ENCODE measurements at places on chromosomes 6 and 20. TPM values are rescaled to one million over a fixed set of nuclear protein-coding genes. Genes with fewer than 3 reads are reported as not detected.
A peak's percentile ranks its signal among the peaks of the same experiment; 100 is the strongest.

- no peaks in the 10 kb centered on the region for H3K4me1 ChIP-seq
- H3K36me3 ChIP-seq: no peaks in the 10 kb centered on the region
- no peaks in the 10 kb centered on the region for H3K27me3 ChIP-seq
- DNase-seq: no peak
- no peak overlapping the region for H3K4me3 ChIP-seq
- H3K27ac ChIP-seq: no peak overlapping the region
Measured at GRCh38 chr6:41748542-41748941, 1.3 kb upstream of the PGC start.

DNA sequence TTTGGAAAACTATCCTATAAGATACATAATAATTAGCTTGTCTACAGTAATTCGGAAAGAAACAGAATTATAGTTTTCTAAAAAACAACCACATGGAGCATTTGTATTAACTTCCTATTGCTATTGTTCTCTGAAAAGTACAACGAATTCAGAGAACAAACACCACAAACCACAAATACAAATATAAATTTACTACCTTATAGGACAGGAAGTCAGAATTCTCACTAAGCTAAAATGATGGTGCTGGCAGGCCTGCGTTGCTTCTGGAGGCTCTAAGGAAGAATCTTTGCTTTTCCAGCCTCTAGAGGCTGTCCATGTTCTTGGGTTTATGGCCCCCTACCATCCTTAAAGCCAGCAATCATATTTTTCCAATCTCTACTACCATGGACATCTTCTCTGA lies 173.6 kb upstream of the TCF21 start:
- DNase-seq: no peak
- H3K4me3 ChIP-seq: no peak overlapping the region
- H3K4me1 ChIP-seq: no peaks in the 10 kb centered on the region
- H3K36me3 ChIP-seq: no peaks in the 10 kb centered on the region

DNA sequence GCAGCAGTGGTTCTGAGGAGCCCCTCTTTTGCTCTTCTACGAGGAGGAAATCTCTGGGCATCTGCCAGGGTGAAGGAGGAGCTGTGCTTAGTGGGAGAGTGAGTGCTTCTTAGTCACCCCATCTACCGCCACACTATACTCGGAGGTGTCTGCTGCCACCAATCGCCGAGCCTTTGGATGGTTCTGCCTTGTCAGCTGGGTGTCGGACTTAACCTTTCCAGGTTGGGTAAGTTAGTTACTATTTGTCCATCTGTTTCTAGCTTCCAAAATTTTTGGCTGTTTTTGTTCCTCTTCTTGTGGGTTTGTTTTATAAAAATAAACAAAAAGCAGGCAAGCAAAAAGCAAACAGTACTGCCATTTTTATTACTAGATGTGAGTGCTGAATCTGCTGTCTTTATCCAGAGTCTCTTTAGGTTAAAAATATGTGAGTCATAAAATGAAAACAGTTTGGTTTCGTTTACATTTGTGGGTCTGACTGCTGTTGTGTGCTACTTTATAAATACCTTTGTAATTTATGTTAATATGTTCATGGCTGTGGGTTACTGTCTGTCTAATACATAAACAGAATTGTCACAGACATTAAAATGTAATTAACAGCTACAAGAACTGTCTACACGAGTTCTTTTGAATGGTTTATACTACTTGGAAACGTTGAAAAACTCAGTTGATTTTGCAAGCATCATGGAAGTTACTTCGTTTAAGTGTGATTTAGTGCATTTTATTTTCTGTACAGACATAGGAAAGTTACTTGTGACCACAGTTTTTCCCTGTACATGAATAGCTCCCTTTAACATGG lies 89.2 kb downstream of the ARID1B start:
- no peaks in the 10 kb centered on the region for H3K36me3 ChIP-seq
- H3K27me3 ChIP-seq: no peaks in the 10 kb centered on the region
- peaks cover 5% of the 10 kb centered on the region for H3K4me1 ChIP-seq
- peak overlapping the region; percentile 17 for H3K27ac ChIP-seq

DNA sequence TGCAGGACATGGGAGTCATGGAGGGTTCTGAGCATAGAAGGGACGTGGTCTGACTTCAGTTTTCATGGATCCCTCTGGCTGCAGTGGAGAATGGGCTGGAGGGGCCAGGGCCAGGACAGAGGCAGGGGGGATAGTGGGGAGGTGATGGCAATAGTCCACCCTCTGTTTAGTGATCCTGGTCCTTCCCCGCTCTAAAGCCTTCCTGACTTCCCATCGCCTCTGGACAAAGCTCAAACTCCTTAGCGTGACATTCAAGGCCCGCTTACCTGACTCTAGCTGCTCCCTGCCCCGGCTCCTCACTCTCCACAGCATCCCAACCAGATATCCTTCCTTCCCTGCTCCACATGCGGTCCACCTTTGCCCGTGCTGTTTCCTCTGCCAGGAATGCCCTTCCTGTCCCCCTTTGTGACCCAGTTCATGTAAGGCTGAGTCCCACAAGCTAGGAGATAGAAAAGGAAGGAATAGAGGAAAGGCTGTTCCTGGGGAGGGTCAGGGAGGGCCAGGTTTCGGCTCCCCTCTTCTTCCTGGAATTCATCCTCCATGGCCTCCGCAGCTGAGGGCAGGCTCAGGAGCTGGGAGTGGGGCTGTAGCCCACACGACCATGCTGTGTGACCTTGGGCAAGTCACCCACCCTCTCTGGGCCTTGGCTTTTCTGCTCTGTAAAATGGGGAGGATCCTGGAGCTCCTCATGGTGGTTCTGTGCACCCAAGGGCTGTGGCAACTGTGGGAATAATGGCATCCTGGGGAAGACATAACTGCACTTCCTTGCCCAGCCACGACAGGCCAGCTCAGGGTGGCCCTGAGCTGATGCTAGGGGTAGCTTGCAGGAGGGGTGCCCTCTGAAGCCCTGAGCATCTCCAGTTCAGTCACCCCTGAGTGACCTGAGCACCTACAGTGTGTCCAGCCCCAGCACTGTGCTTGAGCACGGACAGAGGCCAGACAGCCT lies 116.1 kb downstream of the CEBPB start:
- H3K27me3 ChIP-seq: no peaks in the 10 kb centered on the region
- H3K4me3 ChIP-seq: no peak overlapping the region
- peaks cover 45% of the 10 kb centered on the region for H3K4me1 ChIP-seq
- no peaks in the 10 kb centered on the region for H3K36me3 ChIP-seq
- H3K27ac ChIP-seq: peak overlapping the region; percentile 90

GRCh38 chr6:30839671-30840070 lies 44.6 kb upstream of the DDR1 start:
- no peak for DNase-seq
- H3K4me1 ChIP-seq: peaks cover 46% of the 10 kb centered on the region
- no peaks in the 10 kb centered on the region for H3K36me3 ChIP-seq
- no peak overlapping the region for H3K4me3 ChIP-seq
- no peaks in the 10 kb centered on the region for H3K27me3 ChIP-seq

DNA sequence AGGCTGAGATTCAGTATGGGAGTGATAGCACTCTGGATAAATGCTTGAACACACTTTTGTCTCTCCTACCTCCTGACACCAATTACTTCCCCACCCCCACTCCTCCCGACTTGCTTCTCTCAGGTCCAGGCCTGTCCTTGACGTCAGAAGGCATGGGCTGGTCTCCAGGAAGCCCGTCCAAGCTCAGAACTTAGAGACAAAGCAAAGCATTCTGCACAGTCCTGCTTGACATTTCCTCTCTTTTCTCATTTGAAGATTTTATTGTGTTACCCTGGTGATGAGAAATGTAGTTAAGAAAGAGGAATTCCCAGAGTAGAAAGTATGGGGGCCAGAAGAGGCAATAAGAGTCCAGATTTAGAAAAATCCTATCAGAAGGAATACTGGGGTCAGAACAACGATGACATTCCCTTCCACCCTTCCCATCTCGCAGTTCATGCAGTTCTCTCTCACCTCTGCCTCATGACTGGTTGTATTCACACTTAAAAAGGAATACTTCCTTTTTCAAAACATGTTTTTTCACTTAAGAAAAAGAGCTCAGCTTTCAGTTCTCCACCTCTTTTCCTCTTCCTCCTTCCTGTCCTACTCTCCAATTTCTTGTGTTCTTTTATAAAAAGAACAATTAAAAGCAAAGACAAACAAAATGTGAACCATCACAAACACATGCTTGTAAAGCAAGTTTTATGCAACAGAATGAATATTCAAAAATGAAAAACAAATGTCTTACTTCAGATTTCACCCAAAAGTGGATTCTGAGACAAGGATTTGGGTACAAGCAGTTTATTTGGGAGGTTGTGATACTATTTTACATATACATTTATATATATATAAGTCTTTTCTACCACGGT lies 18.5 kb upstream of the FAM184A start:
- DNase-seq: peak; percentile 90
- H3K4me1 ChIP-seq: no peaks in the 10 kb centered on the region
- H3K4me3 ChIP-seq: no peak overlapping the region
- no peaks in the 10 kb centered on the region for H3K27me3 ChIP-seq

- DNase-seq: no peak
- no peaks in the 10 kb centered on the region for H3K27me3 ChIP-seq
- no peaks in the 10 kb centered on the region for H3K36me3 ChIP-seq
- H3K27ac ChIP-seq: no peak overlapping the region
- no peaks in the 10 kb centered on the region for H3K4me1 ChIP-seq
Measured at GRCh38 chr20:32009564-32009963, 674 bp upstream of the CCM2L start.

The GHRH gene
- not detected for total RNA-seq

The CRISP3 gene
- total RNA-seq: not detected

The HAO1 gene
- not detected for total RNA-seq

The SLC52A3 gene
- total RNA-seq: 247 TPM

Measured in testis (tissue), 5 donors.